HFF-Myc (cell line): ENCODE measurements at places on chromosomes 7 and 10.

DNA sequence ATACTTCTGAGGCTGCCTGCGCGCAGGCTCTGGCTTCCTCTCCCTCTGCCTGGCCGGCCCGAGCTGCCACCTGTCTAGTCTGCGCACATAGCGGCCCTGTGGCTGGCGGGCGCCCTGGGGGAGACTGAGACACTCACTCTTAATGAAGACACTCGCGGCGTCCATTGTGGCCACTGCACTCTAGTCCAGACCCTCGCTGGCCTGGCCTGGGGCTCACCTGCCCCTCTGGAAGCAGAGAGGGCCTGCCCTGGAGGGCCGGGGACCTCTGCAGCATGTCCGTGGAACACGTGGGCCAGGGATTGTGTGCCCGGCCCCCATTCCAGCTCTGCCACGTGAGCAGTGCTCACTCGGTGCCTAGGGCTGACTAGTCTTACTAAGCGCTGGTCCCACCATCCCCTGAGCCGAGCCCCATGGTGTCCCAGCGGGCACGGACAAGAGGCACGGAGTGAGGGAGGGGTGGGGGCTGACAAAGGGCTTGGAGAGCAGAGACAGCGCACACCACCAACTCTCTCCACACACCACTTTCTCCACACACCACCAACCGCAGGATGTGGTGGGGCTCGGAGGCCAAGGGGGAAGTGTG lies 149.3 kb downstream of the ELFN1 start:
- DNase-seq = no peak

DNA sequence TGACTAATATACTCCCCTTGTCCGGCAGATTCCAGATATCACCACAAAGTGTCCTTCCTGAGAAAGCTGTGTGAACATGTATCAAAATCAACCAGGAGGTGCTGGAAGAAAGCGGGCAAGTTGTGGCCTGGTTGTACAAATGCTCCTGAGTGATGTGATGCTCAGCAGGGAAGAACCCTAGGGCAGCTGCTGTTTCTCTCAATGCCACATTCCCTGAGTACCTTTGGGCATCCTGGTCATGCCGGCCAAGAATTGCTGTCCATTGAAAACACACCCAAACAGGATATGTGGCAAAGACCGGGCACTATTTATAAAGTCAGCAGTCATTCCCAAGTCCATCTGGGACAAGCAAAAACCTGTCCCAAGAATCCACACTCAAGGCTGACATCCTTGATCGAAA lies 7.8 kb upstream of the ADCY1 start:
- DNase-seq = no peak

GRCh38 chr10:100470367-100470766 lies 7.6 kb downstream of the WNT8B start:
- DNase-seq = no peak

DNA sequence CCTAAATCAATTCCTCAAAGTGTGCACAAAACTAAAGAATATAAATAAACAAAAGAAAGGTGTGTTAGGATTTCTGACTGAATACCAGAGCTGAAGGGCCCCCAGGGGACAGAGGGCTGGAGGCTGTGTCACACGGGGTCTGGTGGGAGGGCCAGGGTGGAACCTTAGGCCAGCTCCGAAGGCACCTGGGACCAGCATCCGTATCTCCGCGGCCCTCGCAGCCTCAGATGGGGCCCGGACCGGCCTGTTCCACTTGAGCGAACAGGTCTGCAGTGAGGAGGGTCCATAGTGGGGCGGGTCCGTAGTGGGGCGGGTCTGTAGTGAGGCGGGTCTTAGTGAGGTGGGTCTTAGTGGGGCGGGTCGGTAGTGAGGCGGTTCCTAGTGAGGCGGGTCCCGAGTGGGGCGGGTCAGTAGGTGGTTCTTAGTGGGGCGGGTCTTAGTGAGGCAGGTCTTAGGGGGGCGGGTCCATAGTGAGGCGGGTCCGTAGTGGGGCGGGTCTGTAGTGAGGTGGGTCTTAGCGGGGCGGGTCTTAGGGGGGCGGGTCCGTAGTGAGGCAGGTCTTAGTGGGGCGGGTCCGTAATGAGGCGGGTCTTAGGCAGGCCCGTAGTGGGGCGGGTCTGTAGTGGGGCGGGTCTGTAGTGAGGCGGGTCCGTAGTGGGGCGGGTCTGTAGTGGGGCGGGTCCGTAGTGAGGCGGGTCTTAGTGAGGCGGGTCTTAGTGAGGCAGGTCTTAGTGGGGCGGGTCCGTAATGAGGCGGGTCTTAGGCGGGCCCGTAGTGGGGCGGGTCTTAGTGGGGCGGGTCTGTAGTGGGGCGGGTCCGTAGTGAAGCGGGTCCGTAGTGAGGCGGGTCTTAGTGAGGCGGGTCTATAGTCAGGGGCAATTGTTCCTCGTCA lies 15.1 kb downstream of the GPR146 start:
- DNase-seq = no peak

GRCh38 chr10:289581-289980 lies 154.3 kb downstream of the ZMYND11 start:
- DNase-seq = no peak

GRCh38 chr7:28885771-28886170 lies 72.4 kb downstream of the TRIL start:
- DNase-seq = no peak

GRCh38 chr7:27910326-27910725 lies 170.4 kb downstream of the TAX1BP1 start:
- DNase-seq = no peak

GRCh38 chr7:18290223-18290622 lies 205.3 kb upstream of the HDAC9 start:
- no peak for DNase-seq

DNA sequence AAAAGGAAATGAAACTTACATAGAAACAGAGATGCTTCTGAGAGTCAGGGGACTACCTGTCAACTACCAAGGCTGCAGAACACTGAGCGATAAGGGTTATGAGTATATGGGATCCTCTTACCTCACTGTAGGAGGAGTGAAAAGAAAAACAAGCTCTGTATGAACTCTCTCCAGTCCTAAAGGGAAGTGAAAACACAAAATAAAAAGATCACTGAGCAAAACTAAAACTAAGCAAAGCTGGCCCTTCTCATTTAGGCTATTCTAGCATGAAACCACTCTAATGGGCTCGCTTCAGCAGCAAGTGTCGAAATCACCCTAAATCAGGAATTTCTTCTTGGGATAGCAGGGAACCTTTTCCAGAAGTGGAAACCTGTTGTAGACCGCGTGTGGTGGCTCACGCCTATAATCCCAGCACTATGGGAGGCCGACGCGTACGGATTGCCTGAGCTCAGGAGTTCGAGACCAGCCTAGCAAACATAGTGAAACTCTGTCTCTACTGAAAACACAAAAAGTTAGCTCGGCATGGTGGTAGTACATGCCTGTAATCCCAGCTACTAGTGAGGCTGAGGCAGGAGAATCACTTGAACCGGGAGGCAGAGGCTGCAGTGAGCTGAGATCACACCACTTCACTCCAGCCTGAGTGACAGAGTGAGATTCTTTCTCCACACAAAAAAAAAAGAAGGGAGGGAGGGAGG lies 27.0 kb downstream of the DCLRE1C start:
- DNase-seq = no peak

DNA sequence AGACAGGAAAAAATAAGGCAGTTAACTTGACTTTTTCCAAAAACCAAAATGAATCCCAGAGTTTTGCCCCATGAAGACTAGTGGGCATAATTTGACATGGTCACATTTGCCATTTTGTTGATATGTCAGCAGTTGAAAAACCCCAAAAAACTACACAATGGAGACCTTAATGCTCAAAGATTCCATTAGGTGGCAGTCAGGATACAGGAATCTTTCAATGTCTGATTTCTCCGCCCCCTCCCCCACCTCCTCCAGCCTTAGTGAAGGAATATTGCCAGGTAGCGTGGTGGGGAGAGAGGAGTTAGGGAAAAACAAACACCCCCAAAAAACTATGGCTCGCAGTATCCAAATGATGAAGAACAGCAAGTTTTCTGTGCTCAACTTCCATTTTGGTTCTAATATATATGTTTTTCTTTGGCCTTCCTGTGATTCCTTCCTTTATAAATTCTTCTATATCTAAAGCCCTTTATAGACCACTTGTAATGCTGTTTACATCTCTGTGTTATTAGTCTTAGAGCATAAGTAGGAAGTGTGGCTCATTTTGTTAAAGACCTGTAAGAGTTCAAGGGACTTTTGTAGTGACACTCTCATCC lies 6.7 kb upstream of the SMNDC1 start:
- DNase-seq = peak; percentile 46

- no peak for DNase-seq
These were observed 13.1 kb downstream of the CCSER2 start for GRCh38 chr10:84341538-84341856.

DNA sequence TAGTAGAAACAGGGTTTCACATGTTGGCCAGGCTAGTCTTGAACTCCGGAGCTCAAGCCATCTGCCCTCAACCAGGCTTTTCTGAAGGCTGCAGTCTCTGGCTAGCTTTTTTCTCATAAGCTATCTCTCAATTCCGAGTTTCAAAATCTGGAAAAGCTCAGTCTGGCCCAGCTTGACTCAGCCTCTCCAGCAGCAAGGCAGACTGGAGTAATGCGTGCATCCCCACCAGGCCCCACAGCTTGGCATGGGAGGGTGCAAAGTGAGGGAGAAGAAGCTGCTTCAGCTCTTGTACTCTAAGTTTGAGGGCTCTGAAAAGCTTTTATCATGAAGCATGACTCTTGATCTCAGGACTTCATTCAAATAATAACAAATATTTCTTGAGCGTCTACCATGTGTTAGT lies 4.8 kb downstream of the DHTKD1 start:
- no peak for DNase-seq

GRCh38 chr10:76138286-76138685 lies 706.9 kb downstream of the LRMDA start:
- DNase-seq = no peak

DNA sequence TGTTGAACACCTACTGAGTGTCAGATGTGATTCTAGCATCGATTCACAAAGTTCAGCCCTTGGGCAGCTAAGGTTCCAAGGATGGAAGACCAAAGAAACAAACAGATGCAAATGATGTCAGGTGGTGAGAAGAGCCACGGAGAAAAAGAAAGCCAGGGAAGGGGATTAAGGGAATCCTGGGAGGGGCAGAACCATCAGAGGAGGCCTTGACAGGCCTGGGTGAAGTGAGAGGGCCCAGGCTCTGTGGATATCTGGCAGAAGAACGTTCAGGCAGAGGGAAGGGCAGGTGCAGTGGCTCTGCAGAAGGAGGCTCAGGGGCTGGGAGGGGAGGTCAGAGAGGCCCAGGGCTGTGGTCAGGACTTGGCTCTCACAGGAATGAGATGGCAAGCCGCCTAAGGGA lies 90.4 kb downstream of the C10orf105 start:
- no peak for DNase-seq

DNA sequence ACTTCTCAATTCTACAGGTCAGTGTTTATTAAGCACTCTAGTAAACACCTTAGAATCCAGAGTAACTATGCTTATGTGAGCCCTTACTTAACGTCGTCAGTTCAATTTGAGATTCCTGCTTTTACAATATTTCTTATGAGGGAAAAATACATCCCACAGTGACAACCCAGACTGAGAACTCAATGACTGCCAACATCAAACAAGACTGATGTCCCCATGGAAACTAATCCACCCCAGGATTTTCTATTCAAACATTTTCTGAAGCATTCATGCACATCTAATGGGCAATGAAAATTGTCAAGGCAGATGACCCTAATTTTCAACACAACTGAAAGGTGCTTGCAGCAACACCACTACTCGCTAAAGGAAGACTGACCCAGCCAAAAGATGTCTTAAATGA lies 67.0 kb downstream of the ATE1 start:
- no peak for DNase-seq

DNA sequence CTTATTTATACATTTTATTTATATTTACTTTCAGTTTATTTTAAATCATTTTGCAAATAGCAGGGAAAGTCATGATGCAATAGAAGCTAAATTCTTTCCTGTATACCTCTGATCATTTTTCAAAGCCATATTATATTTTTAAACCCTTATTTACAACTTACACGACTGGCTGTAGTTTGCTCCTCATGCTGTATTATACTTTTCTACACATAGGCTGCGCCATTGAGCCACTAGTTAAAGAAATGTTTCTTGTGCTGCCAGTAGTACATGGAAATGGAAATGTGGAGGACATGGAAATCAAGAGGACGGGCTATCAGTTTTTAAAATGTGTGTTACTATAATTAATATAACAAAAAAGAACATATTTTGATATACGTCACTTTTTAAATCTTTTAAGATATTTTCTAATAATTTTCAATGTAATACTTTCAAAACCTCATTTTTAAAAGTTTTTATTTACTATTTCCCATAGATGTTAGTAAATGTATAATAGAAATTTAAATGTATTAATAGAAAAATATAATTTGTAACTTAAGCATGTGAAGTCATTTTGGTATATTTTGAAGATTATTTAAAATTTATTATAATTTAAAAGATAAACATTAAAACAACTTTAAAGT lies 118.5 kb downstream of the VTI1A start:
- peak; percentile 52 for DNase-seq

- DNase-seq = no peak
These were observed 104.5 kb downstream of the CYP26A1 start for GRCh38 chr10:93178226-93178625.

DNA sequence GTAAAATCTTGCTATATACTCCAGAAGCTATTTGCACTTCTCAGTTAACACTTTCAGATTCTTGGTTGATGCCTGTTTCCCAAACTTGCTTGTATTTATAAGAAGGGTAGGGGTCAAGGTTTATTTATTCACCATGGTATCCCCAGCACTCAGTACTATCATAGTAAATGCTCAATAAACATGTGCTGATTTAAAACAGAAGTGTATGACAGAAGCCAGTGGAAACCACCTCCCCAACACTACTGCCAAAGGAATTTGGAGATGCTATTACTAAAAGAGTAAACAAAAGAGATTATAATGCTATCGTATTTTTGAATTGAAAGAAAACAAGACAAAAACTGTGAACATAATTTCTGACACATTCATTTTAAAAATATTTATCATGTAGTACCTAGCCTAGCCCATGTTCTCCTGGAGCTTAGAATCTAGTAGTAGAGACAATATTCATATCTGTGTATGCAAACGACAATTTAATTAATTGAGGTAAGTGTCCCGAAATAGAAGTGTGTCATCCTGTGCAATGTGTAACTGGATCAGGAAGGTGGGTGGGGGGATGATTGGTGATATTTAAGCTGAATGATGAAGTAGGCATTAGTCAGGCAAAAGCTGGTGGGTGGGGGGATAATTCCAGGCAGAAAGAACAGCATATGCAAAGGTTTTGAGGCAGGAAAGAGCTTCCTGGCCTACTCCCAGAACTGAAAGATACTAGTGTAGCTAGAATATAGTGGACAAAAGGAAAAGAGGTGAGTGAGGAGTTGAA lies 77.5 kb downstream of the HGF start:
- peak; percentile 72 for DNase-seq

GRCh38 chr7:140592964-140593671 lies 47.5 kb downstream of the DENND2A start:
- no peak for DNase-seq

DNA sequence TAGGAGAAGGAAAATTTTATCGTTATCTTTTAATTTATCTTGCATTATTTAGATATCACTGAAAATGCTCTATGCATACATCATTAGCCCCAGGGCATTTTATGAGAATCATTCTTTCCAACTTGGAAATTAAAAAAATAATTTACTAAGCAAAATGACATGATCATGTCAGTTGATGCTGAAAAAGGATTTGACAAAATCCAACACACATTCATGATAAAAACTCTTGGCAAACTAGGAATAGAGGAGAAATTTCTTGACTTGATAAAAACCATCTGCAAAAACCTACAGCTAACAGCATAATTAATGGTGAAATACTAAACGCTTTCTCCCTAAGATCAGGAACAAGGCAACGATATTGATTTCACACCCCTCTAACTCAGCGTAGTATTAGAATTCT lies 40.2 kb upstream of the RSU1 start:
- DNase-seq = no peak

- no peak for DNase-seq
These were observed 170.5 kb downstream of the C1GALT1 start for GRCh38 chr7:7352845-7353244.
